NCI-H1048 (cell line): ENCODE measurements at places on chromosomes 16 and 17.

DNA sequence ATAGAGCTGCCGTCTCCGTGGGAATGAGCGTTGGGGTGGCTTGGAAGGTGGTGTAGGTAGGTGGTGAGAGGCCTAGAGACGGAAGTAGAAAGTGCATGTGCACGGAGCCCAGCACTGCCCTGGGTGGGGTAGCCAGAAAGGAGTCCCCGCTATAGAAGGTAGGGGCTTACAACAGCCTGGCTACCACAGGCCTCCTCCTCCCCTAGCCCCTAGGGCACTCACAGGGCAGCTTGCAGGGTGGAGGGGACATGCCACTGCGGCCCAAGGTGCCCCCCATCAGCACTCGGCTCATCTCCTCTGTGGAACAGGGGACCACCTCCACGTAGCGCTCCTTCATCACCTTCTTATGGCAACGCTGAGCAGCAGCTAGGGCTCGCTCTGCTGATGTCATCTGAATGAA is 5.0 kb downstream of the ESRP2 start:
- no peak for DNase-seq

GRCh38 chr16:82062645-82063058 is 27.6 kb downstream of the HSD17B2 start:
- no peak for DNase-seq

GRCh38 chr17:14605267-14605599 is 304.4 kb downstream of the HS3ST3B1 start:
- DNase-seq = no peak

DNA sequence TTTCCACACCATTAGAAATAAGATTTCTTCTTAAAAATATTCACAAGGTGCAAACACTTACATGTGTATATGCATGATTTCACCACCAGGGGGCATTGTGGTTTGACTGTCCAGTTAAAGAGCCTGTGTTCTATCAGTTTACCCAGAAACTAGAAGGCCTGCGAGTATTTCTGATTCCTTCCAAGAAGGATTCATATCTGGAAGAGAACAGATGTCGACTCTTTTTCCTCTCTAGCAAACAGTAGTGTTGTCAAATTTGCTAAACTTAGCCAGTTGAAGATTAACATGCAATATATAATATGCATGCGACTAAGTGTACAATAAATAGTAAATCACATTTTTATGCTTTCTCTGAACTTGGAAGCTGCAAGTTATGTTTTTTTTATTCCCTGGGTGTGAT is 404.1 kb downstream of the WWOX start:
- DNase-seq = no peak
